ENCODE measurements at places on chromosomes 3 and 15.

GRCh38 chr3:71537211-71537611 is 46.3 kb downstream of the FOXP1 start:
- no peak overlapping the region for H3K27ac ChIP-seq
- peaks cover 7% of the 10 kb centered on the region for H3K4me1 ChIP-seq
- no peak for DNase-seq
- H3K36me3 ChIP-seq: peaks cover 7% of the 10 kb centered on the region

GRCh38 chr3:36874424-36874823 is 70.4 kb downstream of the TRANK1 start:
- peaks cover 36% of the 10 kb centered on the region for H3K4me1 ChIP-seq
- no peak overlapping the region for H3K4me3 ChIP-seq
- H3K27ac ChIP-seq: no peak overlapping the region
- H3K36me3 ChIP-seq: peaks cover 25% of the 10 kb centered on the region
- DNase-seq: no peak
- no peaks in the 10 kb centered on the region for H3K27me3 ChIP-seq

- peaks cover 2% of the 10 kb centered on the region for H3K27me3 ChIP-seq
- no peak overlapping the region for H3K4me3 ChIP-seq
- no peaks in the 10 kb centered on the region for H3K4me1 ChIP-seq
- no peak overlapping the region for H3K27ac ChIP-seq
- no peaks in the 10 kb centered on the region for H3K36me3 ChIP-seq
- no peak for DNase-seq
Observed at GRCh38 chr15:78672285-78673014, 31.4 kb upstream of the CHRNB4 start.

GRCh38 chr3:66000506-66000905 is 38.2 kb downstream of the MAGI1 start:
- no peak overlapping the region for H3K4me3 ChIP-seq
- H3K27me3 ChIP-seq: no peaks in the 10 kb centered on the region
- H3K27ac ChIP-seq: no peak overlapping the region
- no peaks in the 10 kb centered on the region for H3K4me1 ChIP-seq

DNA sequence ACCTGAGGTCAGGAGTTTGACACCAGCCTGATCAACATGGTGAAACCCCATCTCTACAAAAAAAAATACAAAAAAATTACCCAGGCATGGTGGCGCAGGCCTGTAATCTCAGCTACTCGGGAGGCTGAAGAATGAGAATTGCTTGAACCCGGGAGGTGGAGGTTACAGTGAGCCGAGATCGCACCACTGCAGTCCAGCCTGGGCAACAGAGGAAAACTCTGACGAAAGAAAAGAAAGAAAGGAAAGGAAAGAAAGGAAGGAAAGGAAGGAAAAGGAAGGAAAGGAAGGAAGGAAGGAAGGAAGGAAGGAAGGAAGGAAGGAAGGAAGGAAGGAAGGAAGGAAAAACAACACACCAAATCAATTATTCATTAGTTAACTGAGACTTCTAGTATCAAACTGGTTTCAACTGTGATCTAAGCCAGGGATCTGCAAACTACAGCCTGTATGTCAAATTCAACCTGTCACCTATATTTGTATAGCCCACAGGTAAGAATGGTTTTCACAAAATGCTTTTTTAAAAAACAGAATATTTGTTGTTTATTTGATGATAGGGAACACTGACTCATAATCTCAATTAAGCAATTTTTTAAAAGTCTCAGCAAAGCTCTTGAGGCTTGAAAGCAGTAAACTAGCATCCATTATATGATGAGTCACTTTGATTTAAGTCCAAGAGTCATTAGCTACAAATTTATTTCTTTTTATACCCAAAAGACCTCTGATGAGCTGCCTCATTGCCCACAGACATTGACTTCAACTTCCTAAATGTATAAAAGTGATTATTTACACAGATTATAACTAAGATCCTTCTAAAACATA is 127.6 kb downstream of the TBL1XR1 start:
- peaks cover 22% of the 10 kb centered on the region for H3K4me1 ChIP-seq
- peaks cover 23% of the 10 kb centered on the region for H3K36me3 ChIP-seq
- no peak overlapping the region for H3K27ac ChIP-seq
- no peak for DNase-seq
- no peaks in the 10 kb centered on the region for H3K27me3 ChIP-seq
